GM23248 (cell line): ENCODE measurements at places on chromosomes 2 and 18.

- no peak for DNase-seq
These were observed 321.5 kb downstream of the FBXO15 start for GRCh38 chr18:73826098-73826497.

DNA sequence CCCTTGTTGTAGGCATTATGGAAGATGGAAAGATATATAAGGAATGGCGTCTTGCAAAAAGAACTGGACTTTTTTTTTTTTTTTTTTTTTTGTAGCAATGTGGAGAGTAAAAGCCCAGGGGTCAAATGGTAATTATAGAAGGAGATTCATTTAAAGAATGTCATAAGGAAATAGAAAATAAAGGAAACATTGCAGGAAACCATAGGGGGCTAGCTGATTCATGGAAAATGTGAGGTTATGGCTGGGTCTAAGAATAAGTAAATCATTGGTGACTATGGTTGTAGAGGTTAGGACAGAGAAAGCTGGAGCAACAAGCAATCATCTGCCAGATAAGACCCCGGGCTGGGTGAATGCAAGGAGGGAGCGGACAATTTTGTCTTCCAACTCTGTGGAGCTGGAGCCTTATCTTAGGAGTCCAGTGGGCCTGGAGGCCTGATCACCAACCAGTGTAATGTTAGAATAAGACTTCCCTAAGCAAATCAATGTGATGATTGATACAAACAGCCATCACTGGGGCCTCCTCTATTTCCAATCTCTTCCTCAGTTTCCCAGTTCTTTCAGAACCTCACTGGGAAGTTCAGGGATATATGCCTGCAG is 201.2 kb upstream of the TNP1 start:
- no peak for DNase-seq

DNA sequence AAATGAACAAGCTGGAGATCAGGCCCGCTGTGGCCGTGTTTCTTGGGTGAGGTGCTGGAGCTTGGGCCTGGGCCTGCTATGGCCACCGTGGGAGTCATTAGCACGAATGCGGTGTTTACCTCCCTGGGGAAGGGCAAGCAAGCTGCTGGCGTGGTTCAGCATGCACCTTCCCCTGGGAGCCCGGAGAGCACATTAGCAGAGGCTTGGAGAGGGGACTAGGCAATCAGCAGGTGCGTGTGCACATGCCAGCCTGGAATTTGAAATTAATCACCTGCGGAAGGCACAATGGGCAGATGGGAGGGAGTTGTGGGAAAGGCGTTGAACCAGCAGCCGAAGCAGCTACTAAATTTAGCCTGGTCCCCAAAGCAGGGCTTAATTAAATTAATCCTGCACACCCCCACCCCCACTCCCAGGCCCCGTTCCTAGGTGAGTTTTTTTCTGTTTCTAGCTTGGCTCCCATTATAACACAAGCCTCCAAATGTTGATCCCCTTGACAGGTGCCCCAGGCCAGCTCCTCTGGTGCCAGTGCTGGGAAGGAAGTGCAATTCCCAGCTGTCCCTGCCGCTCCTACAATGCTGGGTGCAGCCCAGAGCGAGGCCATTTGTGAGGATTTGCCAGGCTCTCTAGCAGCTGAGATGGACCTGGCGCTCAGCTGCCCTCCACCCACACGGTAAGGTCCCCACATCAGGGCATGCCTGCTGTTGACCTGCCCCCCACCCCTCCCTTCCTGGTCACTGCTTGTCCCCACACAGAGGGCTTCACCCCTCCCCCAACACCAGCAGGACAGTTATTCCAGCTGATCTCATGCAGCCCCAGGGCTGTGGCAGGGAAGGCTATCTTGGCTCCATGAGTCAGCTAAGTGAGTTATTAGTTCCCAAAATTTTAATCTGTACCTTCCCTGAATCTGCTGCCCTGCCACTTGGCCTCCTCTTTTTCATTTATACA is 115.0 kb downstream of the ZBTB7C start:
- peak; percentile 29 for DNase-seq

DNA sequence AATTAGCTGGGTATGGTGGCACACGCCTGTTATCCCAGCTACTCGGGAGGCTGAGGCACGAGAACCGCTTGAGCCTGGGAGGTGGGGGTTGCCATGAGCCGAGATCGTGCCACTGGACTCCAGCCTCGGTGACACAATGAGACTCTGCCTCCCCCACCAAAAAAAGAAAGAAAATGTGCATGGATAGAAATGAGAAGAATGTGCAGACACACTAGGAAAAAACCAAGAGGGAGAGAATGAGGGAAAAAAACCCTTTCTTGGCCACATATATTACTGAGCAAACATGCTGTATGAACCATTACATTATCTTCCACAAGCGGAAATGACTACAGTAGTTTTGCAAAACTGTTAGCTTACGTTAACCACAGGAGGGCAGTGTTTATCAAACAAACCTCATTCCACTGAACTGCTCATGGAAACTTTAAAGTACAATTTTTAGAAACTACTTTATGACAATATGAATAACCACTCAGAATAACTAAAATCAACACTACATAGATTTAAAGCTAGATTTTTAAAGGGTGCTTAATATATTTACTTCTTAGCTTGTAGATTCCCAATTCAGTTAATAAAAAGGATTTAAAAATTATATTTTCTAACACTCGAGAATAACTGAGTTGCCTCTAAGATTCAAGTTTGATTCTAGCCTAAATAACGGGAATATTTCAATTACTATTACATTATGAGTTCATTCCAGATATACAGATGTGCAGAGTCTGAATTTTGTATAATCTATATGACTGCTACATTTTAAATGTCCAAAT is 26.4 kb downstream of the ASXL2 start:
- peak; percentile 92 for DNase-seq

DNA sequence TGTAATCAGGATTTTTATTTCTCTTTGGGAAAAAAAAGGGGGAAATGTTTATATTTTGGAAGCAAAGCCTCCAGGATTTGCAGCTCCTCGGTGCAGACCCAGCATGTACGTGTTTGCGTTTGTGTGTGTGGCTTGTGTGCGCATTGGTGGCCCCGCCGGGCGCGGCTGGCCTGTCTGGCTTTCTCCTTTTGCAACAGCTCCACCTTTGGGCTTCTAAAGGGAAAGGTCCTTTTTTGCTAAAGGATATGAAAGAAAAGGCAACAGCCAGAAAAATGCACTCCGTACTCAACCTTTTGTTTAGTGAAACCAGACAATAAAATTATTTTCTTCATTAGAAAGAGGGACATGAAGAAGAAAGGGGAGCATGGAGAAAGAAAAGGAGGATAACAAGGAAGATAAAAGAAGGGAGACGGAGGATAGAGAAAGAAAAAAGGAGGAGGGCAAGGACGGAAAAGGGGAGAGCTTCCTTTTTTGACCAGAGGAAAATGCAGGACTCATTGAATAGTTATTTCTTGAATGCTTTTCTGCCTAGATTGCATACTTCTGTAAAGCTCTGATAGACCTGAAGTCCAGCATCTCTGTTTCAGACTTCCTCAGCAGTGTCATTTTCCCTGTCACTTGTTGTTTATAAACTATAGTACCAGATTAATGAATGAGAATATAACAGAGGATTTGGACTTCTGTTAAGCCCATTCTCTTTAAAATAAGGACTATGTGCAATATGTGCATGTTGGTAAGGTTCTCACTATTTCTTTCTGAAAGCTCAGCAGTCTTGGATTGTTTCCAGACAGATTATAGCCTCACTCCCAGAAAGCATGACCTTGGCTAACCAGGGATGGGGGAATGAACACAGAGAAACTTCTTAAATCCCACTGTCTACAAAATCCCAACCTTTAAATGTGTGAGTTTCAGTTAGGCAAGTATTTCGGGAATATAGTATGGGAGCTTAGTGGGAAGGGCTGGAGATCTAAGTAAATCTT is 563.1 kb upstream of the PIK3C3 start:
- peak; percentile 80 for DNase-seq

DNA sequence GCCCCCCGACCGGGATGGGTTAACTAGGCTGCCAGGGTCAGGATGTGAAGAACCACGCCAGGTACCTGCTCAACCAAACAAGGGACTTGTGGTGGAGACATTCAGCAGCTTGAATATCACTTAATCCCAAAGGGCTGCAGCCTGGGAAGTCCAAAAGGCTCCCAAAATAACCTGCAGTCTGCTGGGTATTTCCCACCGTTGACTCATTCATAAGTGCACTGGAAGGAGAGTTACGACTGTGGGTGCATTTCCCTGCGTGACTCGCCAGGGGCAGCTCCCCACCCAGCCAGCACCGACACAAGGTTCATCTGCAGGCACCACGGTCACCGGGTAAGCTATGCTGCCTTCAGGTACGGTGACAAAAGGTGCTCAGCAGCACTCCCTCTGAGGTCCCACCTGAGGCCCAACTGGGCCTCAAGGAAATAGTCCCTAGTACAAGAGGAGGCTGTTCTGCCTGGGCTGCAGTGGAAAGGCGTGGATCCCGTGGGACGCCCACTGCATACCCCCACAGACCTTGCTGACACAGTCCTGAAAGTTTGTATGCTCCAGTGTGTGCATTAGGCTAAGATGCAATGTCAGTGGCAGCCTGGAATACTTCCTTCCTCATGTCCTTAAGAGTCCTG is 86.5 kb downstream of the UXS1 start:
- DNase-seq = peak; percentile 68

- DNase-seq = no peak
These were observed 336.3 kb upstream of the CDH7 start for GRCh38 chr18:65414501-65414900.

- no peak for DNase-seq
These were observed 210.3 kb upstream of the GCFC2 start for GRCh38 chr2:75920859-75921551.

DNA sequence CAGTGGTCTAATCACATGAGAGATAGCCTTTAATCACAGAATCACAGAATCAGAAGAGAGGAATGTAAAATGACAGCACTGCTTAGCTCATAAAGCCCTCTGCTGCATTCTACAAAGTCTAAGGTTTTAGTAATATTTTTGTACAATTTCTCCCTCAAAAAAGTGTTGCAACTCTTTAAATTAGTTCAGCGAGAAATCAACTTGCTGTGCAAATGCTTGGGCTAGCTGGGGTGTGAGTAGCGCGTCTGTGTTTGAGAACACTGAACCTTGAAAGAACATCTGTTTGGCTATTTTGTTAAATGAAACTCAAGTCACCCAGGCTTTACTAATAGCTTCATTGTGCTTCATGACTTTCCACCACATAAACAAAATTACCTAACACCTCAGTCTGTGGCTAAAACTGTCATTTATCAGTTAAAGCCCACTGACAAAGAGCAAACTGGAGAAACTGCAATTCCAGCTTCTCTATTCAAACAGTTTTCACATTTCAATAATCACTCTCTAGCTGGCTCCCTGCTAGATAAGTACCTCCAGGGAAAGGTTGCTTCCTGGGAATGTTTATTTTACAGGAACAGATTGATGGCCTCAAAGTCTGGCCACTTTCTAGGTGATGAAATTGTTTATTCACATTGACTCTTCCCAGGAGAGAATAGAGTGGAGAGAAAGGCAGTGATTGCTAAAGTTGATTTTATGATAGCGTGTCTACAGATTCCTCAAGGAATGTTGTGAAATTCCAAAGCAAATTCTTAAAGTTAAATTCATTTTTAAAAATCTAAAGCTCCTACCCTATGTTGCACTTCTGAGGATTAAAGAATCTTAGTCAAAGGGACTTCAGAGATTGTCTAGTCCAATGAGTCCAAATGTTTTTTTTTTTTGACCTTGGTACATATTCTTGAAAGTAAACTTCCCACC is 36.0 kb upstream of the STAT1 start:
- DNase-seq = peak; percentile 89

- no peak for DNase-seq
These were observed 95.4 kb upstream of the CYP1B1 start for GRCh38 chr2:38171208-38171855.

DNA sequence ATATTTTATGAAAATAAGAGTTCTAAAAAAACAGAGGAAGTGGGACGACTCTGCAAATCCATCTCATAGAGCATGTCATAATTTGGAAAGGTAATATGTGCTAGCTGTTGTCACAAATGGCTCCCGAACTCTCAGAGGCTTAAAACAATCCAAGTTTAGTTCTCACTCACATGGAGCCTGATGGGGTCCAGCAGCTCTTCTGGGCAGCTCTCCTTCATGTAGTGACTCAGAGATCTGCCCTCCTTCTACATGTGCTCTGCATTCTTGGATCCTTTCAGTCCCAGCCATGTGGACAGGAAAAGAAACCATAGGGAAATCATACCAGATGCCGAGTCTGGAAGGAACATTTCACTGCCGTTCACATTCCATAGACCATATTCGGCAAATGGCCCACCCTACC is 180.1 kb upstream of the APCDD1 start:
- DNase-seq = peak; percentile 87

GRCh38 chr2:153214337-153214736 is 264.2 kb downstream of the RPRM start:
- no peak for DNase-seq

DNA sequence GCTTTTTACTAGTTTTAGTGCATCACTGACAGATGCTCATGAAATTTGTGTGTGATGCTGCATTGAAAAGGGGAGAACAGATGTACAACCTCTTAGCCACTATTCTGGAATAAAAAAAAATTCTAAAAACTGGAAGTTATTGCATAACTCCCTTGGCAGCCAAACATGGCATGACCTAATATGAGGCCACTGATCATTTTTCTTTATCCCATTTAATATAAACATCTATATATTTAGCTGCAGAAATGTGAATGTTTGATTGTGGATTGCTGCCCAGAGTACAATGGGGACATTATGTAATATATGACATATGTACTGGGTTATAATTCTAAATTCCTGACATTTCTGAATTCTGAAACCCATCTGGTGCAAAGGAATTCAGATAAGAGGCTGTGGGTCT is 86.5 kb downstream of the CDCA7 start:
- peak; percentile 35 for DNase-seq

- DNase-seq = peak; percentile 57
These were observed 118.6 kb upstream of the ATP8B1 start for GRCh38 chr18:57921708-57922107.

GRCh38 chr2:141767051-141767450 is 363.8 kb downstream of the LRP1B start:
- peak; percentile 27 for DNase-seq

DNA sequence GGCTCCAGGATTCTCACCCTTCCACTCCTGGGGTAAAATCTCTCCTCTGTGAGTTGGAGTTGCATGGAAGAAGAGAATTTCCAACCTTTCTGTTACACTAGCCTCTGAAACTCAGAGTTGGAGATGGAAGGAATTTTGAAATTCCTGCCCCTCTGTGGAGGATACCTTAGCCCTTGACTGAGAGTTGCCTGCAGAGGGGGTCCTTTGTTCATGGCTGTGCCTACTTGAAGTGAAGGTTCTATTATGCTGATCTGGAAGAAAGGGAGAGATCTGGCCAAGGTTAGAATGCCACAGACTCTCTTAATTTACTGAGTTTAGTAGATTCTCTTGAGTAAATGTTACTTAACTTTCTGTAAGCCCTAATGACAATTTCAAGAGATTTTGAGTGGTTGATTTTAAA is 626.6 kb upstream of the GYPC start:
- no peak for DNase-seq

DNA sequence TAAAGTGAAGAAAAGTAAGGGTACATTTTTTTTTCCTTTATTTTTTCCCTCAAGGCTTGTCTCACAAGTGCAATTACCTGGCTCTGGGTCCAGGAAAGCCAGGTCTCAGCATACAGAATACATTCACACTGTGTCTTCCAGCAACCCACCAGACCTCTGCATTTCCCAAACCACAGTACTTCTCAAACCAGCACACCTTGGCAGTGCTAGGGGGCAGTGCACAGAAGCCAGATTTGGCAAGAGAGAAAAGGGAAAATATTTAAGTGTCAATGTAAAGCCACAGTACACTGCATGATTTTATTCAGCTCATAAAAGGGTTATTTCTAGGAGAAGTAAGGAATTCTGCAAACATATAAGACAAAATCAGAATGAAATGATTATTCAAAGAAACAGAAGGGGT is 172.8 kb downstream of the NRXN1 start:
- no peak for DNase-seq
